Upper lobe of left lung (tissue), 6 donors: ENCODE measurements at places on chromosomes 4 and X. TPM values are rescaled to one million over a fixed set of nuclear protein-coding genes. Genes with fewer than 3 reads are reported as not detected.

NAT8L gene
- total RNA-seq: 0.37 TPM

GRCh38 chrX:4805502-4805901 is 1092.1 kb upstream of the PRKX start:
- no peak for DNase-seq
- H3K27ac ChIP-seq: no peak overlapping the region
- H3K36me3 ChIP-seq: no peaks in the 10 kb centered on the region
- H3K27me3 ChIP-seq: no peaks in the 10 kb centered on the region
- no peak overlapping the region for H3K4me3 ChIP-seq

EDA gene
- 3.3 TPM for total RNA-seq

SSX7 gene
- total RNA-seq: not detected

DNA sequence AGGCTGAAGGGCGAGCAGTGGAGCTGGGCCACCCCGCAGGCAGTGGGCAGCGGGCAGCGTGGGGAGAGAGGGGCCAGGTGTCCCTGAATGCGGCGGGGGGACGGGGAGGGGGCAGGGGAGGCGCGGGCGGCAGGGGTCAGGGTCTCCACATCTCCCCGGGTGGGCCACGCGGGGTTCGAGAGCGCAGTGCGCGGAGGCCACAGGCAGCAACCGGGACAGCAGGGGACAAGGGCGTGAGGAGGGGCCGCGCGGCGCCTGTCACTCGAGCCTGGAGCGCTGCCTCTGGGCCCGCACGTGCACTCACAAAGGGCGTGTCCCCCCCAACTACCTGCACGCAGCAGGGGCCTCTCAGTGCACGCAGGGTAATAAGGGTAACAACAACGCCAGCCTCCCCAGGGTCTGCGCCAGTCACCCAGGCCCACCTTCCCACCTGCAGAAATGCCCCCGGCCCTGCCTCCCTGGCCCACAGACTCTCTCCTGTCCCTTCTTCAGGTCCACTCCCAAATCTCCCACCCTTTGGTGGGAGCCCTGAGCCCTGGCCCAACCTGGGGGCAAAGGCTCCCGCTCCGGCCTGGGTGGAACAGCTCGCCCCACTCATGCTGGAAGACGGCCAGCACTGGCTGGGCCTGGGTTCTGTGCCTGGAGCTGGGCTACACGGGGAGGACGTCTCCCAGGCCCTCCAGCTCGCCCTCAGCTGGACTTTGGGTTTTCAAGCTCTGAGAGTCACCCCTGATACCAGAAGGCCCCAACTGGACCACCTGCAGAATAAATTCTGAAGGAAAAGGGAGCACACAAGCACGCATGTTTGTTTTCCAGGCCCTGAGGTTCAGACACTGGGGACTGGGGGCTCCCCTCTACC is 53.2 kb downstream of the ZFYVE28 start:
- H3K36me3 ChIP-seq: no peaks in the 10 kb centered on the region
- no peak overlapping the region for H3K27ac ChIP-seq
- peaks cover 4% of the 10 kb centered on the region for H3K4me1 ChIP-seq
- peak overlapping the region; percentile 41 for H3K4me3 ChIP-seq
- no peaks in the 10 kb centered on the region for H3K27me3 ChIP-seq

HS3ST1 gene
- 9.5 TPM for total RNA-seq

DNA sequence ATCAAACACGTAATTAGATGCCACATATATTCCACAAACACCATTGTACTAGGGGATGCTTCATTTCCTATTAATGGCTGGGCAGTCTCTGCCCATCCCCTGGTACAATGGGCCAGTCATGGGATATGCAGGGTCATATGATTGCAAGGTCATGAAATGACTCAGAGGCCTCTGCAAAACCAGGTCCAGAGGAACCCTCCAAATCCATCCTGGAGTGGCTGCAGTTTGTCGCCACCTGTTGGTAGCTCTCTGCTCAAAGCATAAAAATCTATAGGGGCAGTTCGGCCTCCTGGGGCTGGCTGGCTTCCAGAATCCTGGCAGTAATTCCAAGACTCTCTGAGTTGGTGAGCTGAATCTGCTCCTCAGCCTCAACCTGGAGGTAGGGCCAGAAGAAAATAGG is 22.9 kb upstream of the PUDP start:
- no peaks in the 10 kb centered on the region for H3K36me3 ChIP-seq
- no peaks in the 10 kb centered on the region for H3K27me3 ChIP-seq
- DNase-seq: peak; percentile 24
- no peaks in the 10 kb centered on the region for H3K4me1 ChIP-seq

GRCh38 chr4:77084019-77084639 is 8.3 kb upstream of the CCNI start:
- H3K27ac ChIP-seq: no peak overlapping the region
- no peaks in the 10 kb centered on the region for H3K27me3 ChIP-seq
- DNase-seq: no peak
- H3K4me1 ChIP-seq: no peaks in the 10 kb centered on the region

- DNase-seq: no peak
- no peaks in the 10 kb centered on the region for H3K4me1 ChIP-seq
- no peaks in the 10 kb centered on the region for H3K36me3 ChIP-seq
- no peak overlapping the region for H3K4me3 ChIP-seq
- H3K27ac ChIP-seq: no peak overlapping the region
These were observed 59.9 kb upstream of the CHRNA9 start for GRCh38 chr4:40275065-40275730.

- no peaks in the 10 kb centered on the region for H3K4me1 ChIP-seq
- no peak for DNase-seq
- H3K27ac ChIP-seq: no peak overlapping the region
- H3K4me3 ChIP-seq: no peak overlapping the region
- H3K36me3 ChIP-seq: no peaks in the 10 kb centered on the region
These were observed 180.8 kb downstream of the RAPGEF2 start for GRCh38 chr4:159283696-159284095.

DNA sequence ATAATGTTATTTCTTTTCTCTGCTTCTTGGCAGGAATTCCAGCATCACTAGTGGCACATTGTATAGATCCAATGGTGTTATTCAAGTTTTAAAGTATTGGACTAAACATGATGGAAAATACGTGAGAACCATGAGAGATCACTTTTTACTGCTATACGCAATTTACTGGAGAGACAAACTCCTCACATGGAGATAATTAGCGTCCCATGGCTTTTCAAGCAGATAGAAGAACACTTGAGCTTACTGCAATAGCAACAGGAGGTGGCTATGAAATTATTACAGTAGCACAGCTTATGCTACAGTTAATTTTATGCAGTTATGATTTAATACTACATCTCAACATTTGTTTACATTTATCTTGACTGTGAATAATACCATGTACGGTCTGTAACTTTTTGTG is 11.9 kb upstream of the TMEM185A start:
- H3K27me3 ChIP-seq: no peaks in the 10 kb centered on the region
- H3K27ac ChIP-seq: no peak overlapping the region
- H3K4me1 ChIP-seq: no peaks in the 10 kb centered on the region
- no peak overlapping the region for H3K4me3 ChIP-seq
- no peak for DNase-seq
- H3K36me3 ChIP-seq: no peaks in the 10 kb centered on the region

DNA sequence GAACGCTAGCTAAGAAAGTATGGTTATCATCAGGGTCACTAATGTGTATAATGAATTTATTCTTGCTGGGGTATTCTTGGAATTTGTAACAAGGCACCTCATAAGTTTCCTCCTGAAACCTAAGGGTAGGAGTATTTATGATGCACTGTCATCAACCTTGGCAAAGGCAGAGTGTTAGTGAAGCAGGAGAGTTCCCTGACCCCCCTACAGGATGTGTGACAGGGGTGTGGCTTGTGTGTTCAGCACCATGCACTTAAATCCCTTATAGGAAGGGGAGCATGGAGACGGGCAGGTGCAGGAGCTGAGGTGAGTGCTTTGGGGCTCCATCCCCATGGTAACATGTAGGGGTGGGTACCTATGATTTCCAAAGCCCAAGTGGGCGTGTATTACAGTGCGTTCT is 237.7 kb downstream of the GALNTL6 start:
- no peaks in the 10 kb centered on the region for H3K4me1 ChIP-seq
- H3K27ac ChIP-seq: no peak overlapping the region
- no peaks in the 10 kb centered on the region for H3K27me3 ChIP-seq
- no peaks in the 10 kb centered on the region for H3K36me3 ChIP-seq

- no peak overlapping the region for H3K27ac ChIP-seq
- H3K27me3 ChIP-seq: no peaks in the 10 kb centered on the region
- no peak for DNase-seq
- H3K4me3 ChIP-seq: no peak overlapping the region
- no peaks in the 10 kb centered on the region for H3K4me1 ChIP-seq
- no peaks in the 10 kb centered on the region for H3K36me3 ChIP-seq
These were observed 1.5 kb upstream of the TRIML2 start for GRCh38 chr4:188110741-188111471.

- H3K36me3 ChIP-seq: no peaks in the 10 kb centered on the region
- no peak for DNase-seq
- H3K4me1 ChIP-seq: no peaks in the 10 kb centered on the region
- H3K27ac ChIP-seq: no peak overlapping the region
- no peaks in the 10 kb centered on the region for H3K27me3 ChIP-seq
These were observed 24.9 kb upstream of the RNF150 start for GRCh38 chr4:141158219-141158618.

DNA sequence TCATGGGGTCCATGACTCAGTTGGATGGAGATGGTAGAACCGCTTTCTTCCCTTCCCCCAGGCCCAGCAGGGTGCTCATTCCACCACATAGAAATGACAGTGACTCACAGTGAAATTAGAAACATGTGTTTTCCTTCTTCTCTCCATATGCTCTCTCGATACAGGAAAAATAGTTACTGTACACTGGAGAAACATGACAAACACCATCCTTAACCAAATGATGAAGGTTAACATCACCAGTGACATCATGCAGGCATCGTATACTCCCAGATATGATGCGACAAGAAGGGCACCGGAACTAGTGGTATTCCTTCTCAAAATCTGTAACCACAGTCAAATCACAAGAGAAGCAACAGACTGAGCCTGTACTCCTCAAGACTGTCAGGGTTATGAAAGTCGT is 11.7 kb upstream of the RAB40A start:
- no peaks in the 10 kb centered on the region for H3K4me1 ChIP-seq
- no peaks in the 10 kb centered on the region for H3K36me3 ChIP-seq
- DNase-seq: no peak
- H3K27me3 ChIP-seq: no peaks in the 10 kb centered on the region
- H3K27ac ChIP-seq: no peak overlapping the region
- no peak overlapping the region for H3K4me3 ChIP-seq

SSX4 gene
- total RNA-seq: not detected

DNA sequence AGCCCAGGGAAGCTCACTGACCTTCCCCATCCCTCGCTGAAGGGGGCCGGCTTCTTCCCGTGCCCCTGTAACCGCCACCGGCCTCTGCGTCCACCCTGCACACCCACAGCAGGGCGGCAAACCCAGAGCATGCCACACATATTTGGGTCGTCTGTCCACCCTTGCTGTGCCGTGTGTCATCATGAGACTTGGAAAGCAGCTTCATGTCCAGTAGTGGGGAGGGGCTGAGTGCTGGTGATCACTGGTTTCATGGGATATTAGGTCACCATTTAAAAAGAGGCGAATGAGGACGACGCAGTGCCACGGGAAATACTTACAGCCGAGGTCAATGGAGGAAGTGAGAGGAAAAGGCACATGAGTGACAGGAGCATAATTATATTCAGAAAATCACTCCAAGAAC is 74.8 kb downstream of the HTRA3 start:
- H3K27ac ChIP-seq: no peak overlapping the region
- no peak for DNase-seq
- no peaks in the 10 kb centered on the region for H3K36me3 ChIP-seq
- no peaks in the 10 kb centered on the region for H3K4me1 ChIP-seq
- H3K4me3 ChIP-seq: no peak overlapping the region
- no peaks in the 10 kb centered on the region for H3K27me3 ChIP-seq

GRCh38 chrX:29082558-29082957 is 495.3 kb downstream of the IL1RAPL1 start:
- H3K36me3 ChIP-seq: no peaks in the 10 kb centered on the region
- H3K27me3 ChIP-seq: no peaks in the 10 kb centered on the region
- no peak overlapping the region for H3K27ac ChIP-seq
- DNase-seq: no peak

DNA sequence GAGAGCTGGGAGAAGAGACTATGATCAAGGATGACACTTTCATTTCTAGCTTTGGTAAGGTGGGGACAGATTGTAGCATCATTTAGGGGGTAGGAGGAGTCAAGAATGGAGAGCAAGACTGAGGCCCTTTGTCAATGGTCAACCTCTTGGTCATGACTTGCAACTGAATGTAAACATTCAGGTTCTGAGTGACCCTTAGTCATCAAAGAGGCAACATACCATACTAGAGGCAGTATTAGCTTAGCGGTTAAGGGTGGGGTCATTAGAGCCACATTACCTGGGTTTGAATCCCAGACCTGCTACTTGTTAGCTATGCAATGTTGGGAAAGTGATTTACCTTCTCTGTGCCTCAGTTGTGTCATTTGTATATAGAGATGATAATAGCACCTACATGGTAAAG is 76.5 kb downstream of the MED28 start:
- H3K4me1 ChIP-seq: no peaks in the 10 kb centered on the region
- no peaks in the 10 kb centered on the region for H3K27me3 ChIP-seq
- H3K36me3 ChIP-seq: no peaks in the 10 kb centered on the region
- no peak overlapping the region for H3K4me3 ChIP-seq

ADAMTS3 gene
- 3.2 TPM for total RNA-seq

- H3K36me3 ChIP-seq: no peaks in the 10 kb centered on the region
- DNase-seq: no peak
These were observed 213.2 kb downstream of the ARHGAP24 start for GRCh38 chr4:85688055-85688740.

SH2D1A gene
- 0.44 TPM for total RNA-seq

TMPRSS11D gene
- total RNA-seq: not detected

- H3K4me1 ChIP-seq: no peaks in the 10 kb centered on the region
- H3K27me3 ChIP-seq: no peaks in the 10 kb centered on the region
- no peak overlapping the region for H3K27ac ChIP-seq
- no peak for DNase-seq
These were observed 186.0 kb upstream of the WDFY3 start for GRCh38 chr4:85152480-85152879.

- H3K36me3 ChIP-seq: no peaks in the 10 kb centered on the region
- H3K27ac ChIP-seq: no peak overlapping the region
These were observed 217.2 kb upstream of the PCDH18 start for GRCh38 chr4:137749466-137749865.

SPON2 gene
- 23.2 TPM for total RNA-seq

GRCh38 chr4:7005571-7005970 is 37.6 kb upstream of the TADA2B start:
- no peak for DNase-seq
- no peaks in the 10 kb centered on the region for H3K27me3 ChIP-seq
- H3K4me3 ChIP-seq: no peak overlapping the region
- H3K36me3 ChIP-seq: peaks cover 61% of the 10 kb centered on the region
- no peak overlapping the region for H3K27ac ChIP-seq
- no peaks in the 10 kb centered on the region for H3K4me1 ChIP-seq

MGAT4D gene
- total RNA-seq: not detected

- no peak overlapping the region for H3K27ac ChIP-seq
- H3K36me3 ChIP-seq: no peaks in the 10 kb centered on the region
- H3K4me1 ChIP-seq: no peaks in the 10 kb centered on the region
- no peak for DNase-seq
- H3K4me3 ChIP-seq: no peak overlapping the region
These were observed 237.1 kb upstream of the TLL1 start for GRCh38 chr4:165635951-165636350.

HSFX2 gene
- 0.24 TPM for total RNA-seq
